ENCODE measurements at places on chromosomes 16 and 17.

GRCh38 chr17:76318586-76318985 lies 10.5 kb upstream of the QRICH2 start:
- no peak for DNase-seq

DNA sequence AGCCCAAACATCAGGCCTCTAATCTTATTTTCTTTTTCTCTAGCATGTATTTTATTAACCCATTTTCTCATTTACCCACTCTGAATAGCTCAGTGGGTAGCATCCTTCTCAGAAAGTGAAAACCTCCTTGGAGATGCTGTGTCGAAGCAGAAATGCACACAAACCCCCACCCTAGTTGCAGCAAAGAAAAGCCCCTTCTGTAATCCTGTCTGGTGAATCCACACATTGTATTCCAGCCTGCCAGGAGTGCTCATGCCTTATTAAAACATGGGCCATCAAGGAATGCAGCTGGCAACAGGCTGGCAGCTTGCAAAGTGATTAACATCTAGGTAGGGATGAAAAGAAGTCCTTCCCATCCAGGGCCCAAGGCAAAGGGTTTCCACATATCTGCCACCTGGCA lies 39.7 kb upstream of the AXIN2 start:
- DNase-seq: no peak

DNA sequence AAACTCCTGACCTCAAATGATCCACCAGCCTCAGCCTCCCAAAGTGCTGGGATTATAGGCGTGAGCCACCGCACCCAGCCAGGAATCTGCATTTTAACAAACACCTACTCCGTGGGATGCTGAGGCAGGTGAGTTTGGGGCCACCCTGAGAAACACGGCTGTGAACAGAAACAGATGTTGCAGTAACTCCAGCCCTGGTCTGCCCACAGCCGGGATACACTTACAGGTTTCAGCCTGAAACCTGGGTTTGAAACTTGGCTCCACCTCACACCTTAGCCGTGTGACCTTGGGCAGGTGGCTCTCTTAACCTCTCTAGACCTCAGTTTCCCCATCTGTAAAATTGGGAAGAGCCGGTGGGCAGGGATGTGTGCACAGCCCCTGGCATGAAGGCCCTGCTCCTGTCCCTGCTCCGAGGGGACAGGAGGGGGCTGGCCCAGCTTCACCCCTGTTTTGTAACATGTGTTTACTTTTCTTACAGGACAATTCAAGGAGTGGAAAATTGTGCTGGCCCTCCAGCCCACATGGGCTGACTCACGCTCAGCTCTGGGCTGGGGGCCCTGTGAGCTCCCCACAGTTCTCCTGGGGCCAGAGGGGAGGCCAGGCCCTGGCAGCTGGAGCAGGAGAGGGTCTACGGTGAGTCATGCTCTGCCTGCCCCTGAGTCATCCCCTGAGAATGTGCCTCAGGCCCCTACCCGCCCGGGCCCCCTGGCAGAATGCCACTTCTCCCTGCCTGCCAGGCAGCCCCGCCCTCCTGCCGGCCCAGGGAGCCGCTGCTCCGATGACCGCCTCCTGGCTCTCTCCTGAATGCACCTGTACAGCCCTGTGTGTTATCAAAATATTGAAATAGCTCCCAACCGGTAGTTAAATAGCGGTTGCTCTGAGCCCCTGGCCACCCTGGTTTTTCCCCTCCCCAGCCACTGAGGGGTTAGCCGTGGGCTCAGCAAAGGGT lies 7.7 kb upstream of the PPL start:
- peak; percentile 84 for DNase-seq

- DNase-seq: no peak
Observed at GRCh38 chr16:78931678-78932077, 668.9 kb downstream of the MAF start.

DNA sequence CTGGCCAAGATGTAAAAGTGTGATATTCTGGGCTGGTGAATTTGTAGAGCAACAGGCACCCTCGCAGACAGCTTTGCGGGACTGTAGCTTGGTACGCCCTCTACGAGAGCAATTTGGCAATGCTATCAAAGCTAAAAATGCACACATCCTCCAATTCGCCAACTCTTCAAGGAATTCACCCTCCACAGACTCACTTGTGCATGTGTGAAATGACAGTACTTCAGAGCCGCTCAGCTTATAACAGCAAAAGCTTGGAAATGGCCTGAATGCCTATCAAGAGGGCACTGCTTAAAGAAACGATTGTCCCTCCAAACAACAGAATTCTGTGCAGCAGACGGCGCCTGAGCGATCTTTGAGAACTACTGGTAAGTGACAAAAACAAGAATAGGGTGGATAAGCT lies 130.8 kb downstream of the SDK2 start:
- no peak for DNase-seq

DNA sequence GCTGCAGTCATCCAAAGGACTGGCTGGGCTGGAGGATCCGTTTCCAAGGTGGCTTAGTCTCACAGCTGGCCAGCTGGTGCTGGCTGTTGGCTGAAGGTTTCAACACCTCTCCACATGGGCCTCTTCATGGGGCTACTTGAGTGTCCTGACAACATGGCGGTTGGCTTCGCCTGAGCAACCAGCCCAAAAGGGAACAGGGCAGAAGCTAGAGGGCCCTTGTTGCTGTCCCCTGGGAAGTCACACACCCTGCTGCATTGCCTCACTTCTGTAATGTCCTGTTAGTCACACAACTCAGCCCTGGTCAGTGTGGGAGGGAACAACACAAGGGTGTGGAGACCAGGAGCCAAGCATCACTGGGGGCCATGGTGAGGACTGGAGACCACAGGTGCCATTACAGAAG lies 36.6 kb downstream of the C16orf78 start:
- no peak for DNase-seq

DNA sequence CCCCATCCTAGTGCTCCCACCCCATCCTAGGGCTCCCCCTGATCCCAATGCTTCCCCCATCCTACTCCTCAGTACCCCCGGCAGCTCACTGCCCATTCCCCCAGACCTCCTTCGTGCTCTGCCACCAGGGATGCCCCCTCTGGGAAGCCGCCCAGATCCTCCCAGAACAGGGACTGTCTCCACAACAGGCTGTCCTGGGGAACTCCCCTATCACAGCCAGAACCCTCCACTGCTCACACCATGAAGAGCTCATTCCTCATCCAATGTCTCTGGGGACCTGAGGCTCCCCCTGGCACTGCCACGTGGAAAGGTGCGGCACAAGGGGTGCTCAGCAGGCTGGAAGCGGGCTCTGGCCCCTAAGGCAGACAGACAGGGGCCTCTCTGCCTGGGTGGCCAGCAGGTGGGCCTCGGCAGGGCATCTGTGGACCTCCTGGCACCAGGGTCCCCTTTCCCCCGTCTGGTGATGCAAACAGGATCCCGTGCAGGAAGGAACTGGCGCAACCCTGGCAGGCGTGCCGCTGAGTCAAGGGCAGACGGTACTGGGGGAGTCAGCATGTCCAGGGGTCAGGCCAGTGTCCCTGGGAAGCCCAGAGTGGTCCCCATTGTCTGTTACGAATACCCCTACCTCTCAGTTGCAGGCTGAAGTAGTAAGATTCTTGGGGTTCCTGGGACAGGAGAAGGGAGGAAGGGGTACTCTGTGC lies 14.8 kb upstream of the PVALEF start:
- DNase-seq: no peak

- no peak for DNase-seq
Observed at GRCh38 chr16:77569406-77569805, 134.6 kb upstream of the ADAMTS18 start.

DNA sequence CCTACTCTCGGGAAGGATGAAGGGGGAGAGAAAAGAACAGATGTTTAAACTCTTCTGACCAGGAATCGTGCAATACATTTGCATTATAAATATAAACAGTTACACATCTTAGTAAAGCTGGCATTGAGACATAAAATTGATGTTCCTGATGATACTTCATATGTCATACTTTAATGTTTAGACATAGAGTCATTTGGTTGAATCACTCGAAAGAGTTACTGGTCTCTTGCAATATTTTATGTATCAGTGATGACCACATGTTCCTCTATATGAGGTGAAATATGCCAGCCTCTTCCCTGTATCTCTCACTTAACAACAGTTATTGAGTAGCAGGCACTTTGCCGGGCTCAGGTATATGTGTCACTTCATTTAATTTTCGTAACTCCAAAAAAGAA lies 49.7 kb upstream of the PMFBP1 start:
- DNase-seq: no peak

DNA sequence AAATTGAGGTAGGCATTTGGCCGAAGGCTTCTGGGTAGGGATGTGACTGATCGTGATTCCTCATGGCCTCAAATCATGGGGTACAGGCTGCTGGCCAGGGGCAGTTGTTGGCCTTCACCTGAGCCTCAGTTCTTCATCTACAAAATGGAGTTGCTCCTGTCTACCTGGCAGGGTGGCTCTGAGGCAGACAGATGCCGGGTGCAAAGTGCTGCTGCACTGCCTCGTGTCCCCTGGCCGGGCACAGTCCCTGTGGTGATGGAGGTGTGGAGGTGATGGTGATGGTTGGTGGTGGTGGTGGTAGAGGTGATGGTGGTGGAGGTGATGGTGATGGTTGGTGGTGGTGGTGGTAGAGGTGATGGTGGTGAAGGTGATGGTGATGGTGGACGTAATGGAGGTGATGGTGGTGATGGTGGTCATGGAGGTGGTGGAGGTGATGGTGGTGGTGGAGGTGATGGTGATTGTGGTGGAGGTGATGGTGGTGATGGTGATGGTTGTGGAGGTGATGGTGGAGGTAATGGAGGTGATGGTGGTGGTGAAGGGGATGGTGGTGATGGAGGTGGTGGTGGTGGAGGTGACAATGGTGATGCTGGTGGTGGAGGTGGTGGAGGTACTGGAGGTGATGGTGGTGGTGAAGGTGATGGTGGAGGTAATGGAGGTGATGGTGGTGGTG lies 52.6 kb downstream of the RNF213 start:
- no peak for DNase-seq

DNA sequence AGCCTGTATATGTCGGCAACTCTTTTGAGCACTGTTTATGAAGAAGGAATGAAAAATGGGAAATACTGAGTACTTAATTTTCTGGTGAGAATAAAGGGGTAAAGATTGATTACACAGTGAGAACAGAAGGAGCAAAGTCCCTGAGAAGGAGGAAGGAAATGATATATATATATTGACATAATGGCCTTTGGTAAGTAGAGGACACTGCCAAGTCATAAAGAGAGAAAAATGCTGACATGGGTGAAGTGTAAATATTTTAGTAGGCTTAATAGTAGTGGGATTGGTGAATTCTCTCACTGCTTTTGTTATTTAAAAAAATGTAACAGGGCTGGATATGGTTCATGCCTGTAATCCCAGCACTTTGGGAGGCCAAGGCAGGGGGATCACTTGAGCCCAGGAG lies 16.2 kb downstream of the VMP1 start:
- no peak for DNase-seq

GRCh38 chr16:64269756-64270155 lies 852.1 kb downstream of the CDH11 start:
- no peak for DNase-seq
